ENCODE measurements at places on chromosomes 12 and 14.

DNA sequence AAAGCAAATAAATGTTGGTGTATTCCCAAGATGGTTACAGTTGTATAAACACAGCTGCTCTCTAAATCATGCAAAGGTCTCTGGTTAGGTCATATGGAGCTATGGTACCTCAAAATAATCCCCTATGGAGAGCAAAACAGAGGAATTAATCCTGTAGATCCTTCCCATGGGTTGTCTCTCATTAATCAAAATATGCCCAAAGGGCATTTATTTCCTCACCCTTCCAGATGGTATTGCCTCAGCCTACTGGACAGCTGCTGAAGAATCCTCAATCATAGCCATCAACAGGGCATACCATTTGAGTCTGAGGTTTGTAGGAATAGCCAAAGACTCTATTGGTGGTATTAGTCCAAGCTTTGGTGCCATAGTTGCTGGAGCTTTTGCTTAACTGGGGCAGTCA is 360.9 kb downstream of the RPL10L start:
- no peak for DNase-seq

- DNase-seq: peak; percentile 80
These were observed 82.2 kb downstream of the PPP2R5C start for GRCh38 chr14:101843665-101844064.

GRCh38 chr12:24948757-24949722 is at the start of gene BCAT1:
TSS of gene BCAT1 (minus strand) at chr12:24949101. CDS start at chr12:24948932, 169 bp downstream.
- DNase-seq: peak; percentile 79

DNA sequence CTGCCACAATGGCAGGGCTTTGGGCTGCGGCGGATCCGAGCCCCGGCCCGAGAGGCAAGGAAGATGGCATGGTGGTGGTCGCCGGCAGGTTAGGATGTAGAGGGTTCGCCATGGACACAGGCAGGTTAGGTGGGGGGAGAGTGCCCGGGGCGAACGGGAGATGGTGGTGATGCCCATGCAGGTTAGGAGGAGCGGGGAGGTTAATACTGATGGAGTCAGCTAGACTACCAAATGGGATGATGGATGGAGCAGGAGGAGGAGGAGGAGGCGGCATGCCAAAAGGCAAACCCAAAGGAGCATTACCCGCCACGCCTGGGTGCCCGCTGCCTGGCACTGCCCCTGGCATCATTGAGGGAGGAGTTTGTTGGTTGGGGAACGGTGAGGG is 6.2 kb downstream of the MYL6 start:
- DNase-seq: no peak

DNA sequence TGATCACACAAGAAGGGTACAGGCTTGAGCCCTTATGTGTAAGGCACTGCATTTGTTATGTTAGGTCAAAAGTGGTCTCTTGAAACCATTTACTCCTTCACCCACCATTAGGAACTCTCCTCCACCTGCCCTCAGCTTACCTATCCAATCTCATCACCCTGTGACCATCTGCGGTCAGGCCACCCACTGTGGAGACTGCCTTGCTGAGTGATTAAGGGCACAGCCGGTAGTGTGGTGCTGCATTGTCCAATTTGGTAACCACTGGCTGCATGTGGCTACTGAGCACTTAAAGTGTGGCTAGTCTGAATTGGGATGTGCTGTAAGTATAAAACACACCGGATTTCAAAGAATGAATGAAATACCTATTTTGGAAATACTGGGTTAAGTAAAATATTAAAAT is 177.1 kb upstream of the PARP11 start:
- DNase-seq: no peak

DNA sequence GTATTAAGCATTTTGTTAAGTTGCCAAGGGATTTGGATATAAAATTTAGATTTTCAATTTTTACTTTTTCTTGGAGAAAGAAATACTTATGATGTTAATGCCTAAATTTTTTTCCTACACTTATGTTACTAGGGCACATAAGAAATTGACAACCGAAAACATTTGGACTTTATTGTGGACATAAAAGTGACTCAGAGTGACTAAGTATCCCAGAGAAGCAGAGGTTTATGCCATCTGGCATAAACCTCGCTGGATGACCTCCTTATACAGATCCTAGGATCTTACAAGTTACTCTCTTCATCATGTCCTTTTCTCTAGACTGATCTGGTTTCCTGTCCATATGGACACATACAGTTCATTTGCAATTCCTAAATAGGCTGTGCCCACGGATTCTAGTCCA is 89.8 kb downstream of the RERG start:
- no peak for DNase-seq

- DNase-seq: peak; percentile 12
These were observed 28.9 kb downstream of the SLC25A21 start for GRCh38 chr14:37143475-37143874.

- DNase-seq: peak; percentile 72
These were observed 397.1 kb downstream of the MDGA2 start for GRCh38 chr14:47278233-47278842.

DNA sequence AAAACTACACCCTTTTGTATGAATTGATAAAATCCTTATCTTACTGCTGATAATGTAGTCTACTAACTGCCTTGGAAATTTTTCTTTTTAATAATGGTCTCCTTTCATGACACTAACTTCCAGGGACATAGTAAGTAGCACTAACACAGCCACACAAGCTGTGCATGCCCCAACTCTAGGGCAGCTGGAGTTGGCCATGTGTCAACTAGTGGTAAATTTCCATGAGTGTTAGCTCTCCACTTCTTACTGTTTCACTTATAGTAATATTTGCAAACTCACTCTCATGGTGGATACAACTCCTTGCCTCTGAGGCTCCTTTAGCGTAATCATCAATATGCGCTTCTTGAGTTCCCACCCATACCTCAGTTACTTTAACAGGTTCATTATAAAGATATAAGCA is 38.0 kb downstream of the LGR5 start:
- DNase-seq: no peak

DNA sequence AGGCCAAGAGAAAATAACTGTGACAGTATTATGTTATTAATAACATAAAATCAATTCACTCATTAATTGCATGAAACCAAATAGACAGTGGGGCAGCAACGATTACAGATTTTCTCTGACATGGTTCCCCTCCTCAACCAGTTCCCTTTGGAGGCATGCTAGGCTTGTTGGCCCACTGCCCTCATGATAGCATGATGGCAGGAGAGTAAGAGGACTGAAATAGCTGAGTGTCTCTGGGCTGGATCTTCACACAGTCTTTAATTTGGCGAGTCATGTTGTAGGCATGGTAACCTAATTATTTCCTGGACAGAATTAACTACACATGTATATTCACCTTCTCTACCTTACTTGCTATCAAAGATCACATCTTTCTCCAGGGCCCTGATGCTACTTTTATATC is 266.2 kb upstream of the PELI2 start:
- DNase-seq: no peak

Measured in suppressor macrophage treated with lipopolysaccharide for 4 hours (primary cell).